Right renal cortex interstitium (tissue), 3 donors: ENCODE measurements at places on chromosomes 11 and 22. TPM values are rescaled to one million over a fixed set of nuclear protein-coding genes. Genes with fewer than 3 reads are reported as not detected.

- no peak for DNase-seq
Measured at GRCh38 chr22:43313244-43313889, 29.8 kb downstream of the SCUBE1 start.

- no peak for DNase-seq
Measured at GRCh38 chr11:120633616-120634393, 122.3 kb downstream of the GRIK4 start.

- no peak for DNase-seq
Measured at GRCh38 chr11:15199693-15200092, 85.0 kb downstream of the INSC start.

DNA sequence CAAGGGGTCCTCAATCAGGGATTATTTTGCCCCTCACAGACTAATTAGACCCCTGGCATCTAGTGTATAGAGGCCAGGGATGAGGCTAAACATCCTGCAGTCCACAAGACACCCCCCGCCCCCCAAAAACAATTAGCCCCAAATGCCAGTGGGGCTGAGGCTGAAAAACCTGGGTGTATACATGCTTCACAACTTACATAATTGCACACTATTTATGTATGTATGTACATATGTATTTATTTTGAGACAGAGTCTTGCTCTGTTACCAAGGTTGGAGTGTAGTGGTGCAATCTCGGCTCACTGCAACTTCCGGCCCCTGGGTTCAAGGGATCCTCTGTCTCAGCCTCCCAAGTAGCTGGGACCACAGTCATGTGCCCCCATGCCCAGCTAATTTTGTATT lies 28.8 kb upstream of the SHANK2 start:
- DNase-seq = no peak

GRCh38 chr11:75047191-75047590 lies 49.5 kb downstream of the OR2AT4 start:
- DNase-seq = no peak

DNA sequence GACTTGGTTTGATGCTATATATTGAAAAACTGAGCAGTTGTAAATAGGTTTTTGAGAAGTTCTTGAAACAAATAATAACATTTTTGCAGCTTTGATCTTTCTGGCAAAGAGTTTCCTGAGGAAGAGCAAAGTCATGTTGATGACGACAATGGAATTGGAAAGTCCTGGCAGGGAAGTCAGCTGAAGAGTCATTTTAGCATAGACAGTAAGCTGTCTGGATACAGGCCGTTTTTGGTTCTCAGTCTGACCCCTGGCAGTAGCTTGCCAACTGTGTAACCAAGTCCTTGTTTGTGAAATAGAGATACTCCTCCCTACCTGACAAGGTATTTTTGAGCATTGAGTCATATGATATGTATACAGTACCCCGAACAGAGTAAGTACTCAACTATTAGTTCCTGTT lies 193.3 kb downstream of the C11orf91 start:
- DNase-seq = no peak

Gene RSF1
- polyA plus RNA-seq = 70.5 TPM

DNA sequence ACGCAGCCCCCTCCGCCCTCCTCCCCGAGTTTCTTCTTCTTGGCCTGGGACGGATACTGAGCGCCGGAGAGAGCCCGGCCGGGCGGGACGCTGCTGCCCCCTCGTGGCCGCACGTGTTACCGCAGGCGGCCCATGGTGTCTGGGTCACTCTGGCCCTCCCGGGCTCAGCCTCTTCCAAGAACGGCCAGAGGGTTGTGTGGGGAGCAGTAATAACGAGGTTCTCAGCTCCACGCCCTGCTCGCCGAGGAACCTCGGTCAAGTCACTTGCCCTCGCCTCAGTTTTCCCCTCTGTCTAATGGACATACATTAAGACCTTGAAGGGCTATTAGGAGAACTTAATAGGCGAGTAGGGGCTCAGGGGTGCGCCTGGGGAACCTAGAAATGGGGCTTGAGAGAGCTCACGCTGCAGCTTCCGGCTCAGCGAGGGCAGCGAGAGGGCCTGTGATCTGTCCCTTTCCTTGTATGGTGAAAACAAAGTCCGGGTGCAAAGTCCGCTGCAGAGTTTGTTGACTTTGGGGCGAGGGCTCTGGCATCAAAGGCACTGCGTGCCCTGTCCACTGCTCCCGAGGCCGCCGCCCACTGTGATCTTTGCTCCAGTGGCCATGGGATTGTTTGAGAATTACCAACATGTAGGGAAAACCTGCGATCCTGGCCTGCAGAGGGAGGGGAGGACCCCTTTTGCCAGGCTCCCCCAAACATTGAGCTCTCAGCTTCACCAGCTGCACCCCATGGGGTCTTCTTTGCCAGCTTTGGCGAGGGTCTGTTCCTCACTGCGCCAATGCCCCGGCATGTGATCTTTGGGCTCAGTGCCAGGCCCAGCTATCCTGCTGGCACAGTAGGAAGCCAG lies 14.4 kb upstream of the LRP5 start:
- DNase-seq = no peak

DNA sequence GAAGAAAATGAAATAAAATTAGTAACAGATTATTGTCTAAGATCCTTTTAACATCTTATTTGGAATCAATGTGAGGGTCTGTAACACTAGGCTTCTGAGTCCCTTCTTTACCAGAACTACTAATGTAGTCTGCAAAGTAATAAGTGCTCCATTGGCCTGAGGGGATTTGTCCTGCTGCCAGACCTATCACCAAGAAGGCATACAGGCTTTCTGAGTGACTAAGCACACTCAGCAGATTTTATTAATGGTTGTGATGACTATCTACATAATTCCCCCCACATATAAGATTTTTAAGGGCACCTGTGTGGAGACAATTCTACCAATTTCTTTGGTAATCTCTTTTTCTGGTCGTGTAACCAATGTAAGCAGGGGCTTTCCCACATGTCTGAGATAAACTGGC lies 365.0 kb upstream of the FAT3 start:
- no peak for DNase-seq

DNA sequence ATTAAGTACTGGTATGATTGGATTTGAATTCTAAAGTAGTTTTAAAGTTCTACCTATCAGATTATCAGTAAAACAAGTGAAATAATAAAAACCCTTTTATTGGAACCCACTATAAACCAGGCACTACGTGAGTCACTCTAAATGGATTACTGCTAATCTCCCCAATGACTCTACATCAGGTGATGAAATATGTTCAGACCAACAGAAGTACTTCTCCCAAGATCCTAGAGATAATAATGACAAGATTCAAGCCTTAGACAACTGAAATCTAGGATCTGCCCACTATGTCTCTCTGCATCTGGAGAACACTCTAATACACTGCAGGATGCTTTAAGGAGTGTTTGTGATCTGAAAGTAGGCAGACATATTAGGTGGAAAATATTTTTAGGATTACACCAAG lies 652.1 kb upstream of the CHORDC1 start:
- no peak for DNase-seq

GRCh38 chr22:38964306-38964705 lies 6.9 kb downstream of the APOBEC3A start:
- no peak for DNase-seq

Gene DMC1
- polyA plus RNA-seq = 5.4 TPM

Gene ART5
- polyA plus RNA-seq = 3.3 TPM

Gene KRTAP5-11
- not detected for polyA plus RNA-seq

Gene DBX1
- polyA plus RNA-seq = not detected

DNA sequence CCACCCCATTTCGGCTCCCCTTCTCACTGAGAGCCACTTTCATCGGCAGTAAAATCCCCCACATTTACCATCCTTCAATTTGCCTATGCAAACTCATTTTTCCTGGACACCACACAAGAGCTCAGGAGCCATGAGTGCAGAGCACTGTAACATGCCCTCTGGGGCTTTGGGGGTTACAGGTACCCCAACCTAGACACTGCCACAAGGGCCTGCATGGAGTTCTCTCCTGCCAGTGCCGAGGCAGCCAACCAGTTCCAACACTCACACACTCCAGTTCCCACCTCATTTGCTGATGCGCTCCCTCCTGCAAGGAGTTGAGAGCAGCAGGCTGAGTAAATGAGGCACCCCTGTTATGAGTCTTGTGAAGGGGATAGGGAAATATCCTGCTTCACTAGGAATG lies 76.1 kb downstream of the SMCO4 start:
- DNase-seq = no peak

- DNase-seq = no peak
Measured at GRCh38 chr22:19107730-19108074, 14.5 kb downstream of the DGCR2 start.

GRCh38 chr22:45469281-45470073 lies 33.2 kb upstream of the FBLN1 start:
- no peak for DNase-seq

DNA sequence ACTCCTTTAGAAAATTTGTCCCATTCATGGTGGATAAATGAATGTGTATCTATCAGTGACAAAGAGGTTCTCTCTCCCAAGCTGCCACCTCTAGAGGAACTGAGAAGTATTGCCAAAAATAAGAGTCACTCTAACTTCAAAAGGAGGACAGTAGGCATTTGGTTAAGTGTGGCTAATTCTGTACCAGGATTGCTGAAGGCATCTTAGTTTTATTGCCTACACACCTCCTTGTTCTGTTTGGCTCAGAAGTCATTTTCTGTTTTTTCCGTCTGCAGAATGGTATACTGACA lies 189.0 kb upstream of the MPPED2 start:
- DNase-seq = no peak

- no peak for DNase-seq
Measured at GRCh38 chr11:112457532-112457931, 196.9 kb upstream of the PLET1 start.

DNA sequence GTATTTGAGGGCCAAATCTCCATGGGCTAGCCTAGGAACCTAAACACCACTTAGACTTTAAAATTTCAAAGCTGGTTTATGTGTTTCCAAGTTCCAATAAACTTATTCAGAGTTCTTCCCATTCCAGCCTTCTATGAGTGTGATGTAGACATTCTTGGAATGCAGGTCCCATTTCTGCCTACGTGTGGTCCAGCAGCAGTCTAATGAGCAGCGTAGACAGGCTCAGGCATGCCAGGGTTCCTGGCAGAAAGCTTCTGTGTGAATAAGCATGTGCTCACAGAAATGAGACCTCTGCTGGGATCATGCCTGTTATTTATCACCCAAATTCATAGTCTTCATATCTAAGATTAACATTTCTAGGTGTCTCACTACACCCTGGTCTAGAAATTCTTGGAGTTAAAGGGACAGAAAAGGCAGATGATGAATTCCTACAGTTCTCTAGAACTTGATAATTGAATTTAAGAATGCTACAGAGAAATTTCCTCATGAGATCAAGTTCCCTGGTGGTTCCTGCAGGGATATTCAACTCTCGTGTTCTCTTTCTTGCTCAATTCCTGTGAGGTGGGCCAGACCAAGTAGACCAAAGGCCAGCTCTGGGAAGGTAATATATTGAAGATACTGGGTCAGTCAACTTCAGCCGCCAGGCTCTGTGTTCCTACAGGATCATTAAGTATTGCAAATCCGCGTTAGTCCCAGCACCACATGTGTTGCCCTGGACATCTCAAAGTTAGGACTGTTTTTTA lies 17.6 kb downstream of the RNF185 start:
- DNase-seq = no peak

DNA sequence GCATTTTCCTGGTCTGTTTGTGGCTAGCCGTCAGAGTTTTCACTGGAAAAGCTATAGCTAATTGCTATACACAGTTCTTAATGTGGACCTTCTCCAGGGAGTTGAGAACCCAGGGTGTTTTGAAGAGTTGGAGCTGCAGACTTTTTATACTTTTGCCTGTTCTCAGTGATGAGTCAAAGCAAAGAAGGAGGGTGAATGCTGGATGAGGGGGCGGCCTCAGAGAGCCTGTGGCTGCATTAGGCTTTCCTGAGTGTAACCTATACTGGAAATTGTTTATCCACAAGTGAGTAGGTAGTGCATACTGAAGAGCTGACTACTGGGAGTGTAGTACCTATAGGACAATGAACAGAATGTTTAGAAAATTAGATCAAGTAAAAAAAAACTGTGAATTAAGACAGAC lies 79.7 kb upstream of the HORMAD2 start:
- DNase-seq = no peak

DNA sequence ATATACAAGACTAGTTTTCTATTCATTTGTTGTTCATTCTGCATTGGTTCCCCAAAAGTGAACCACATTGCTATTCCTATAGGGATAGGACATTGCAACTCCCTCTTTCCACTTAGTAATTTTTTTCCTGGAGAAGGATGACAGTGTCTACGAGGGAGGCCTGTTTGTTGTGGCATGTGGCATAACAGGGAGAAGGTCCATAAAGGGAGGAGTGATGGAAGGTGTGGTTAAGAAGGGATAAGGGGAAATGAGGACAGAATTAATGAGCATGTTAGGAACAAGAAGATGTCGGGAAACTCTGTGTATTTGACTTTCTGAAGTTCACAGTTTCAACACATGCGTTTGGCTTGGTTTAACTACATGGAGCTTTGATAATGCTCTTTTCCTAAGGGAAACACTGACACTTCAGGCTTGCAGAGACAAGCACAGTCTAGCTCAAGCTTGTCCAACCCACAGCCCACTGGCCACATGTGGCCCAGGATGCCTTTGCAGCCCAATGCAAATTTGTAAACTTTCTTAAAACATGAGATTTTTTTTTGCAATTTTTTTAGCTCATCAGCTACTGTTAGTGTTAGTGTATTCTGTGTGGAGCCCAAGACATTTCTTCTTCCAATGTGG lies 149.7 kb downstream of the TRPC6 start:
- no peak for DNase-seq

DNA sequence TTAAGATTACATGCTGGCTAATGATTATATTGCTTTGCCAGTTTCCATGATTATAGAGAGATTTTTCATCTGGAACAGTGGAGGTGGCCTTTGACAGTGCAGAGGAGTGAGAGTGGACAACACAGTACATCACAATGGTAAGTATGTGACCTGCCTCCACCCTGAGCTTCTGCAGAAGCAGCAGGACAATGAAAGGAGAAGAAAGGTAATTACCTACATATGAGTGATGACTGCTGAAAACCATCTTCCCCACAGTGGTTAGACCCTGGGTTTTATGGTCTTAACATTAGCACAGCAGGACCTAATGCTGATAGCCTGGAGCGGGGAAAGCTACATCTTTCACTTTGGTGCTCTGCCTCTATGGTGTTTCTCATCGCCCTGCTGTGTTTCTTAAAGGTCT lies 454.7 kb upstream of the DDI1 start:
- DNase-seq = no peak

Gene CHRDL2
- 0.50 TPM for polyA plus RNA-seq

Gene NTM
- polyA plus RNA-seq = 43.6 TPM

Gene TMEM225
- polyA plus RNA-seq = not detected

Gene PAK1
- 88.6 TPM for polyA plus RNA-seq

- DNase-seq = no peak
Measured at GRCh38 chr11:73141031-73141308, 1.1 kb downstream of the FCHSD2 start.
